ENCODE measurements at places on chromosomes 2 and 18.
A peak's percentile ranks its signal among the peaks of the same experiment; 100 is the strongest.

- no peak for DNase-seq
Observed at GRCh38 chr2:47201224-47201623, 46.1 kb upstream of the STPG4 start.

- DNase-seq, result no peak
Observed at GRCh38 chr2:64829525-64829924, 159.7 kb upstream of the SLC1A4 start.

GRCh38 chr18:58843688-58844035, 21.0 kb upstream of the ZNF532 start:
- no peak for DNase-seq

- no peak for DNase-seq
Observed at GRCh38 chr2:8304821-8305766, 376.8 kb upstream of the ID2 start.

- no peak for DNase-seq
Observed at GRCh38 chr2:144343145-144343544, 176.8 kb downstream of the ZEB2 start.

DNA sequence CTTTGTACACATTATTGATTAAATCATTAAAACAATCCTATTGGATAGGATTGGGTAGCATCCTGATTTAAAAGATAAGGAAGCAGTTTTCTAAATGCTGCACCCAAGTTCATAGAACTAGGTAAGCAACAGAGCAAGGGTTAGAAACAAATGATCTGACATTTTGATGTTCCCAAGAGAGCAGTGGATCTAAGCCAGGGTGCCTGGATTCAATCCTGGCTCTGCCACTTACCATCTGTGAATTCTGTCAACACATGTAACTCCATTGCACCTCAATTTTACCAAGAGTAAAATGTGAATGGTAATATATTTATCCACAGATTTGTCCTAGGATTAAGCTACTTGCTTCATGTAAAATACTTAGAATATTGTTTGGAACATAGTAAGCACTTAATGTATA, 982.6 kb upstream of the FANCL start:
- DNase-seq, result peak; percentile 18

Measured in left ventricle myocardium inferior (tissue), 1 donor.